Ecto neural progenitor cell (in vitro differentiated cells): ENCODE measurements at places on chromosomes 11 and 22.
A peak's percentile ranks its signal among the peaks of the same experiment; 100 is the strongest.

- DNase-seq = no peak
These were observed 79.9 kb downstream of the AMBRA1 start for GRCh38 chr11:46513934-46514342.

- DNase-seq = peak; percentile 51
These were observed 14.0 kb upstream of the PAX6 start for GRCh38 chr11:31824879-31825837.

DNA sequence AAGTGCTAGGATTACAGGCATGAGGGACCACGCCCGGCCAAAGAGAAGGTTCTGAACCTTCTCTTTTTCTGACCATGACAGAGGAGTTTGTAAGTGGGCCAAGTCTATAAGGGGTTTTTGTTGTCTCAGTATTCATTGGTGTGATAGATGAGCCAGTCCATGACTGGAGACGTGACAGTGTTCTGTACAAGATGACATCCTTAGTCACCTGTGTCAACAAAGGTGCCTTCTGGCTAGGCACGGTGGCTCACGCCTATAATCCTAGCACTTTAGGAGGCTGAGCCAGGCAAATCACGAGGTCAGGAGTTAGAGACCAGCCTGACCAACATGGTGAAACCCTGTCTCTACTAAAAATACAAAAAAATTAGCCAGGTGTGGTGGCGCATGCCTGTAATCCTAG, 4.2 kb upstream of the KLHL22 start:
- no peak for DNase-seq

GRCh38 chr11:110829873-110830272, 117.6 kb upstream of the ARHGAP20 start:
- DNase-seq = no peak

DNA sequence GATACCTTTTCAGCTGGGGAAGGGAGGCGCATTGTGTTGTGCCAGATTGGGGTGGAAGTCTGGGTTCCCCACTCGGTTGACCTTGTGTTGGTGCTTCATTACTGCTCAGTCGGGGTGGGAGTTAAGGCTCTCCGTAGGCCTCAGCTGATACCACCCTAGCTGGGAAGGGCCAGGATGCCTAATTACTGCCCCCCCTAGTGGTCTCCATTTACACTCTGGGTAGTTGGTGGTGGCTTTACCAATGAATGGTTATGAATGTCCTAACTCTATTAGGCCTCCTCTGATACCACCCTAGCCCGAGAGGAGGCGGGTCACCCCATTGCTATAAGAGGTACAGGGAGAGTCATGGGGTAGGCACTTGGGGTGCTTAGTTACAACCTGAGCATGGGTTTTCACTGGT, 27.5 kb upstream of the HIKESHI start:
- DNase-seq = no peak

DNA sequence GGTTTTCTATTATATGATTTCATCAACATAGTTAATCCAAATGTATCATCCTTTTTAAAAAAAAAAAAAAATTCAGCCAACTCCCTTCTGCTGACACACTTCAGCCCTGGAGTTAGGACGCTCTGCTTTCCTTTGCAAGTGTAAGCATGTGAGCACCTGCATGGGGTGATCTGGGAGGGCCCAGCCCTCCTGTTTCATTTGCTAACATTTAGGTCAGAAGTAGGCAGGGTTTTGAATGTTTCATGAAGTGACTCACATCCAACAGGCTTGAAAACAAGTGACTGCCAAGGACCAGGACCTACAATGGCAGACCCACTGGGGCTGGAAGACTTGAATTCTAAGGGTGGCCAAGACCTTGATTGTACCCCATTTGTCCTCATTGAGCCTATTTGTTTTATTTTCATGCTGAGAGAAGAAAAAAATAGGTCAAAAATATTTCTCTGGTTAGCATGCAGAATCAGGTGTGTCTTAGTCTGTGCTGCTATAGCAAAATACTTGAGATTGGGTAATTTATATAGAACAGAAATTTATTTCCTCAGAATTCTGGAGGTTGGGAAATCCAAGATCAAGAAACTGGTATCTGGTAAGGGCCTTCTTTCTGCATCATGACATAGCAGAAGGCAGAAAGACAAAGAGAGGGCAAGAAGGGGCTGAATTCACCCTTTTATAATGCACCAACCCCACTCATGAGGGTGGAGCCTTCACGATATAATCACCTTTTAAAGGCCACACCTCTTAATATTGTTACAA, 137.6 kb downstream of the CD44 start:
- DNase-seq = no peak

DNA sequence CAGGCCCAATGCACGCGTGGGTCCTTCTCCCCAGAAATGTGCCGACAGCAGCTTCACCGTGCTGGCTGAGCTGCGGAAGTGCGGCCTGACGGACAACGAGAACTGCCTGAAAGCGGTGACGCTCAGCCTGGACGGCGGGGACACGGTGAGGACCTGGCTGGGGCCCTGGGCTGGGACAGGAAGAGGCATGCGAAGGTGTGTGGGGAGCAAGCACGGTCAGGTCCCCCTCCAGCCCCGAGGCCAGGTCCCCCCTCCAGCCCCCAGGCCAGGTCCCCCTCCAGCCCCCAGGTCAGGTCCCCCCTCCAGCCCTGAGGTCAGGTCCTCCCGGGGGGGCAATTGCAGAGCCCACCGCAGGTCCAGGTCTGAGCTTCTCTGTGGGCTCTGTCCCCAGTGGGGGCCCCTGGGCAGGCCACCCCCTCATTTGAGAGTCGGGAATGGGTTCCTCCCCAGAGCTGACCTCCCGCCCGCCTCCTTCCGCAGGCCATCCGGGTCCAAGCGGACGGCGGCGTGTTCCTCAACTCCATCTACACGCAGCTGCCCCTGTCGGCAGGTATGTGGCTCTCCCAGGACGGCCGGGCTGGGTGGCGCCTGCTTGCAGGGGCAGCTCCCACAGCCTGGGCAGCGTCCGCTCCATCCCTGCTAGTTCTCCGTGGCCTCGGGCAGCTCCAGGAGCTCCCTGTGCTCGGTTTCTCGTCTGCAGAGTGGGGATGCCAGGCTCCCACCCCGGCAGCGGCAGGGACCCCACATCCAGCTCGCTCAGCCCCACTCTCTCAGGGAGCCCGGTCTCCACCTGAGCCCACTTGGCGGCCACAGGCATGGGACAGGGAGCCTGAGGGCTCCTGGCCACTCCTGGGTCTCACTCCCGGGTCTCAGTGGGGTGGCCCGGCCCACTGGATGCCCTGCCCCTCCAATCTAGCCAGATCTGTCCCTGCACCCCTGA, 7.9 kb downstream of the MUC5B start:
- peak; percentile 45 for DNase-seq

- peak; percentile 17 for DNase-seq
These were observed 99.1 kb upstream of the AMOTL1 start for GRCh38 chr11:94669023-94669422.

- no peak for DNase-seq
These were observed 44.9 kb upstream of the TCF20 start for GRCh38 chr22:42315392-42315756.

- no peak for DNase-seq
These were observed 21.5 kb downstream of the CASP4 start for GRCh38 chr11:104946907-104947306.

DNA sequence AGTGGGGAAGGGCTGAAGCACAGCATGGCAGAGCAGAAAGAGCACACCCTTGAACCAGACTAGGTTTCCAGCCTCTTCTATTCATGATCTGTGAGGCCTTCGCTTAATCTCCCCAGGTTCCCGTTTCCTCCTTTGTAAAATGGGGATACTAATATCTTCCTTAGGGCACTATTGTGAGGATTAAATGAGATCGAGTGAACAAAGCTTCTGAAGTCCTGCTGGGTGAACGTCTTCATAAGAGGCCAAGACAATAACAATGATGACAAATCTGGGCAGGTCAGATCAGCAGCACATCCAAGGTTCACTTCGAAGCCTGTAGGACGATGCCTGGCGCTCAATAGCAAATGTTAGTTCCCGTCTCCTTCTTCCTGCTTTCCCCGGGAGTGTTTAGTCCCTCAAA, 38.6 kb upstream of the ZBED5 start:
- DNase-seq = no peak

GRCh38 chr11:121063728-121064127, 37.3 kb upstream of the TECTA start:
- DNase-seq = no peak

DNA sequence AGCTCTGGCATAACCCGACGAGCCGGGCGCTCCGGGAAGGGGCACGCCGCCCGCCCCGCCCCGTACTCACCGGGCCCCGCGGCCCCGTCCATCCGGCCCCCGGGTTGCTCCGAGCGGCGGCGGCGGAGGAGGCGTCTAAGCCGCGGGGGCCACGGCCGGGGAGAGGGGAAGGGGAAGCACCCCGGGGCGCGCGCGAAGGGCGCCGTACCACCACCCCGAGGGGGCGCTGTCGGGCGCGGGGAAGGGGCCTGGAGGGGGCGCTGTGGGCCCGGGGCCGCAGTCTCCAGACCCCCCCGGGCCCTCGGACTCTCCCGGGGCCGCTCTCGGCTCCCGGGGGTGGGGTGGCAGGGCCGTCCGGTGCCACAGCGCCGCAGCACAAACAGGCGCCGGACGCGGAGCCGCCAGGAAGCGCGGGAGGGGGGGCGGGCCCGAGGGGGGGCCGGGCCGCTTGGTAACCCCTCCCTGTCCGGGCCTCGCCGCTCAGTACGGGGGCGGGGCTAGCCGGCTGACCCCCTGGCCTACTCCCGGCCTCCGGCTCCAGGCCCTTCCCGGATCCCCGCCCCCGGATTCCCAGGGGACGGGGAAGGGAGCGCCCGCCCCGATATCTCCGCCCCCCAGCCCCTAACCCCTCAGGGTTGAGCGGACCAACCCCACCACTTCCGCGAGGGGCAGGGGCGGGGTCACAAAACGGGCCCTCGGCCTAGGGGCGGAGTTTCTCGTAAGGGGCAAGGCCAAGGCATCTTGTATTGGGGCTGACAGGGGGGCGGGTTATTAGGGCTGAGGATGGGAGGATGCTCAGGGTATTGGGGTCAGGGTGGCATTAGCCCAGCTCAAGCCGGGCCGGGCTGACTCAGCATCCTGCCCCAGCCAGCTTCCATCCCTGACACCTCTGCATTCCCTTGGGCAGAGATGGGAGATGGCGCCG, at the start of the genes EML3 and ROM1:
EML3 (minus strand) TSS at position 410 of the 925 bp plus-strand sequence; CDS start at position 92, 318 bp downstream.
ROM1 (plus strand) TSS at position 892 of the 925 bp plus-strand sequence; CDS start at position 917, 25 bp downstream.
- peak; percentile 95 for DNase-seq

DNA sequence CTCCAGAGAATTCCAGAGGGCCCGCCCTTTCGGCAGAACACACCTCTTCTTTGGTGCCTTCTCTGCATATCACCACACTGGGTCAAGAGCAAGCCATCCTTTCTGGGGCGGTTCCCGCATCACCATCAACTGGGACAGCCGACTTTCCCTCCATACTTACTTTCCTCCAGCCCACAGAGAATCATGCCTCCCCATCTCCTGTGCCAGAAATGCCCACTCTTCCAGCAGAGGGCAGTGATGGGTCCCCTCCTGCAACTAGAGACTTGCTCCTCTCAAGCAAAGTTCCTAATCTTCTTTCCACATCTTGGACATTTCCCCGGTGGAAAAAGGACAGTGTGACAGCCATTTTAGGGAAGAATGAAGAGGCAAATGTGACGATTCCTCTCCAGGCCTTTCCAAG, 157.7 kb downstream of the C11orf91 start:
- peak; percentile 59 for DNase-seq

GRCh38 chr22:35313311-35314121, 13.8 kb downstream of the TOM1 start:
- DNase-seq = no peak

- DNase-seq = peak; percentile 89
These were observed 203.0 kb upstream of the SORL1-AS1 start for GRCh38 chr11:121655537-121656327.

GRCh38 chr11:119717839-119718534, 11.0 kb downstream of the NECTIN1 start:
- DNase-seq = peak; percentile 80

GRCh38 chr11:131471976-131472375, 101.6 kb downstream of the NTM start:
- DNase-seq = no peak

DNA sequence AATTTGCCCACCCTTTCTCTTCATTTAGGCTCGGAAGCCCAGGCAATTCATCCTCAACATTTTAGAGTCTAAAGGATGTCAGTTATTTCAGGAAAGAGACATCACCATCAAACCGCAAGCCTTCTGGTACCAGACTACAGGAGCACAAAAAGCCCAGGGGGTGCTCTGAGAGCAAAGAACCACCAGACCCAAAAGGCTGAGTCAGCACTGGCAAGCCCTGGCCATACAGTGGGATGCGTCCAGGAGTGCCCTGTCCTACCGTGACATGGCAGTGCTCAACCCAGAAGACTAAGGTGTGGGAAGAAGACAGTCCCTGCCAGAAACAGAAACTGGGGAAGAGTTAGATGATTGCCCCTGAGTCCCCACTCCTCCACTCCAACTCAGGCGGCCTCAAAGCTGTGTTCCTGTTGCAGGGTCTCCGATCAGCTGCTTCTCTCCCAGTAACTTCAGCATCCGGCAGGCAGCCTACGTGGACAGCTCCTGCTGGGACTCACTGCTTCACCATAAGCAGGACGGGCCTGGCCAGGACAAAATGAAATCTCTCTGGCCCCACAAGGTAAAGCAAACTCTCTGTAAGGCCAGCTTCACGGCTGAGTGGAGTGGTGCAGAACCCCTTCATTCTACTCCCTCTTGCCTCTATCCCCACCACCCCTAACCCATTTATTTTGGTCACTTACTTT, 1.5 kb downstream of the PANX3 start:
- DNase-seq = no peak

DNA sequence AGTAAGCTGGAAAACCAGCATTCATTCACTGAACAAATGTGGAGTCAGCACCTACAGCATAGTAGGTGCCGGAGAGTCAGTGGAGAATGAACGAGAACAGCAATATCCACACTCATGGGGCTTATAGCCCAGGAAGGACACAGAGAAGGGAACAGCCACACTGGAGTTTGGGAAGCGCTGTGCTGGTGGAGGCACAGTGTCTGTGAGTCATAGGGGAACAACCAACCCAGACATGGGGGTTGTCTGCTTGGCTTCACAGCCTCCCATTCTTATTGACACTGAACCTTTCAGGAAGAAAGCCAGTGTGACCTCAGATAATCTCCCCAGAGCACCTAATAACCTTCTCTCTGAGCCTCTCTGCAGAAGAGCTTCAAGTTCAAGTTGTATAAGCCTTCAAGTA, 56.6 kb upstream of the UBASH3B start:
- no peak for DNase-seq

GRCh38 chr11:74838188-74838587, 89.5 kb downstream of the RNF169 start:
- DNase-seq = no peak

GRCh38 chr22:18057568-18058209, 20.1 kb upstream of the PEX26 start:
- no peak for DNase-seq

DNA sequence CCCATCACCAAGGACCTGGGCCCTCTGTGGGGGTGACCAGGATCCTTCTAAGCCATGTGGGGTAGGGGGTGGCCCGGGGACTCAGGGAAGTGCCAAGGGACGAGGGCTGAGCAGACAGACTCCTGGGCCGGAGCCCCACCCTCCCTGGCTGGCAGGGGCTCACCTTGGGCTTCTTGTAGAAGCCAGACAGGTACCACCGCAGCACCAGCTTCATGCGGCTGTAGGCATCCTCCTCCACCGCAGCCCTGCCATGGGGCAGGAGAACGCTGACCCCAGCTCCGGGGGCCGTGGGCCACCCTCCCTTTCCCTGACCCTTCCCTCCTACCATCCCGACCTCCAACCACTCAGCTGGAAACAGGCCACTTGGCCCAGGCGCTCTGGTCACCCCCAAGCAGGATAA, 45.9 kb upstream of the CARS1 start:
- peak; percentile 42 for DNase-seq
